ENCODE measurements at places on chromosomes 4 and X.

GRCh38 chr4:46648088-46648744 lies 258.3 kb upstream of the GABRA2 start:
- peak; percentile 21 for DNase-seq

- DNase-seq = no peak
These were observed 34.4 kb downstream of the BST1 start for GRCh38 chr4:15737255-15737654.

DNA sequence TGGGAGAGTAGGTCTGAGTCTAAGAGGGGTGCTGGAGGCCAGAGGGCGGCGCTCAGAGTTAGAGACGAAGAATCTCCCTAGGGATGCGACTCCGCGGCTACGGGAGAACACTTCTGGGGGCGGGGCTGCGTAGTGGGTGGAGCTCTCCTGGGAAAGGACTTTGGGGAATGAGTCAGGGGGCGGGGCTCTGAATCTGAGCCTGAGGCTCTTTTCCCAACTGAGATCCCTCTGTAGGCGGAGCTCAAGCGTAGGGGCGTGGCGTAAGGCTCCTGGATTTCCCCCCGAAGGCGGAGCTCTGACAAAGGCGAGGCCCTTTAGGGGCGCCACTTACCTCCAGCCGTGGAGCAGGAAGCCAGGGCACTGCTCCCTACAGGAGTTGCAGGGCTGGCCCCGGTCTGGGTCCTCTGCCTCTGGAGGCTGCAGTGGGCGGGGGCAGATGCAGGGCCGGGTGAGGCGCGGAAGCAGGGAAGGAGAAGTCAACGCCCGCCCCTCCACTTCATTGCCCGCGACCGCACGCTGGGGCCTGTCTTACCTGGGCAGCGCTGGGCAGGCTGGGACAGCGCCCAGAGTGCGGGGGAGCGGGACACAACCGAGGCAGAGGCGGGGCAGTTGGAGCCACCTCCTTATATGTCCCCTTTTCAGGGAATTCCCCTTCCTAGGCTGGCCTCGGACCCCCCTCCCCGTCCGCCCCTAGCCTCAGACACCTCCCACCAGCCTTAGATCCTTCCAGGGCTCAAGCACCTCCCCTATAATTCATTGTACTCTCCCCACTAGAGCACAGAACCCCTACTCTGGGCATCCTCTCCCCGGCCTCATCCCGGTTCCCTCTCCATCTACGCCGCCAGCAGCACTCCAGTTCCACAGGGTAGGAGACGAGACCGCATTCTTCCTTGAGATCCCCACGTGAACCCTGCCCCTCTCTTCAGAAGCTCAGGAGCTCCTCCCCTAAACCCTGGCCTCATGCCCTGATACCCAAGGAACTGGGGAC lies 1.6 kb downstream of the PRICKLE3 start:
- DNase-seq = peak; percentile 38

DNA sequence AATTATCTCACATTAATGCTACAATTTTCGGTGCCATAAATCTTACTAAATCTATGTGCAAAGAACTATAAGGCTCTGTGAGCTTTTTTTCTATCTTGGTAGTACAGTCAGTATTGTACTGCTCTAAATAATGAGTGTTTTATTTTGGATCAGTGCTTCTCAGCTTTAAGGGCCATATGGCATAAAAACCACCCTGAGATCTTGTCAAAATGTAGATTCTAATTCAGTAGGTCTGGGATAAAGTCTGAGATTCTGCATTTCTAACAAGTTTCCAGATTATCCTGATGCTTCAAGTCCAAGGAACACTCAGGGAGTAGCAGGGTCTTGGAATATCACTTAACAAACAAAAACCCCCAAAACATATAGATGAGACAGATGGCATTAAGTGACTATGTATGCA lies 486.5 kb downstream of the GRXCR1 start:
- no peak for DNase-seq

GRCh38 chr4:87114245-87115062 lies 106.0 kb downstream of the KLHL8 start:
- no peak for DNase-seq

DNA sequence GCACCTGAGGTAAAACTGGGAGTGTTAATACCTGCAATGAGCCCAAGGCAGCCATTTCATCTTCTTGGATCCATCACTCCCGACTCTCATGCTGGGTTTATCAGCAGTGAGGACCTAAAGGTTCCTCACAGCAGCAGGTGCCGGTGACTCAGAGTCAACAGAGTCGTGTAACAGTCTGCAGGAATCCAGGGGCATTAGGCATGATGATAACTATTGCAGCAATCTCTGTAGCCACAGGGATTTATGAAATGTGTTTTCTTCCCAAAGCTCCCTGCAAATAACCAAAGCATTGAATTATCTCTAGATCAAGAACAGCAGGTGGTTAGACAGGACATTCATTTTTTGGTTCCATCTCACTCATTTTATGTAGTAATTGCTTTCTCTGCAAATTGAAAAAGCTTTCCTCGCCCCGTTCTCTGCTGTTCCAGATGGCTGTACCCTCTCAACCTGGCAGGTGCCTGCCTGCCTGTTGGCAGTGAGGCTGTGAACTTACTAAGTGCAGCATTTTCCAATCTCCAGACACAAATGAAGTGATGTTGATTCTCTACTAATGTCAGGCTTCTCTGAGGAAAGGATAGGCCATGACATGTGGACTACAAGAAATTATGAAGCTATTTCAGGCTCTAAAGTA lies 48.1 kb upstream of the TSPAN7 start:
- no peak for DNase-seq

GRCh38 chr4:74329307-74329706 lies 21.0 kb downstream of the EPGN start:
- DNase-seq = no peak

GRCh38 chrX:135003876-135004623 lies 13.3 kb downstream of the SMIM10 start:
- DNase-seq = peak; percentile 86

GRCh38 chr4:169229571-169230028 lies 41.2 kb downstream of the SH3RF1 start:
- DNase-seq = no peak

GRCh38 chrX:39710776-39711175 lies 387.0 kb downstream of the BCOR start:
- DNase-seq = no peak

DNA sequence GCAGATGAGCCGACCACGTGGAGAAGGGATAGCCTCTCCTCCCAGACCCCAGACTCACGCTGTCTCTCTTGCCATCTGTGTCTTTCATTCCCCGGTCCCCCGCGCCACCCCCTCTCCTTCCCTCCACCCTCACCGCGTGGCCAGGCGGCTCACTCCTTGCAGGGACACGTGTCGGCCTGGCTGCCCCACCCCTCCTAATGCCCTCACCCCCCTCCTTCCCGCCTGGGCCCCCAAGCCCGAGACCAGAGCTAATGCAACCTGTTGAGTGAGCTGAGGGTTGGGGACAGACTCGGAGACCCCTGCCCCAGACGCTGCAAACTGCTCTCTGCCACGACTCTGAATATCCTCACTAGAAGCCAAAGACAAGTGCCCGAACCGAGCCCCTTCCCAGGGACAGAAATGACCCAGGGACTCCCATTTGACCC lies 1.8 kb downstream of the SLC38A5 start:
- peak; percentile 50 for DNase-seq

- DNase-seq = no peak
These were observed 502.7 kb upstream of the SMIM31 start for GRCh38 chr4:164251257-164251656.

GRCh38 chr4:185693548-185694215 lies 118.3 kb downstream of the SORBS2 start:
- DNase-seq = no peak

DNA sequence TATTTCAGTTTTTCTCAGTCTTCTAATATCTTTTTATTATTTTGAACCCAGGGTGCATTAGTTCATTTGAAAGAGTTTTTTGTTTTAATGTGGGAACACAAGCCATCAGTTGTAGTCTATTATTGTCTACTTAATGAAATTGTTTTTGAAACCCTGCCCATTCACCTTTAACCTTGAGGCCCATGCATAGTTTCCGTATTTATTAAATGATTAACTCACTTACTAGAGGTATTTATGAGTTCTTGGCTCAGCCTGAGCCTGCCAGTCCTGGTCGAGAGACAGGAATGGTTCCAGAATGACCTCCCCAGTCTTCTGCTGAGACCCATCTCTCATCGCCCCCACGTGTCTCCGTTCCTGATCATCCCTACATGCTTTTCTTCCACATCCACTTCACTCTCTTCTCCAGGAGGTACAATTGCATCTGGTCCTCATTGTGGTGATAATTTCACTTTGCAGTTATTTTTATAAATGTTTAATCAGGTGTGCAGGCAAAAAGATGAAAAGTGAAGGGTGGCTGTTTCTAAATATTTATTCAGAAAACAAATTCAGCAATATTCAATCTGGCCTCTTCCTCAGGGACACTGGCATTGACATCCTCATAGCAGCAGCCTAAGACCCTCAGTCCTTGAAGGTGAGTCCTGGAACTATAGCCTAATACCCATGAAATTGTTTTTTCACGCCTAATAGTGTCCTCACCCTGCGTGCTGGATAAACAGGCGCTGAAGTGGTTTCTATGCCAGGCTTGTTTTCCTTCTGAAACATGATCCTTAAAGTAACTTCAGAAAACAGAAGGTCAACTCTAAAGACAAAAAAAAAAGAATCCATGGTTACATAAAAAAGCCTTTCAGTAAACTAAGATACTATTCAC lies 112.8 kb downstream of the KDR start:
- no peak for DNase-seq

- DNase-seq = peak; percentile 63
These were observed 62.4 kb downstream of the TRAPPC11 start for GRCh38 chr4:183721207-183722081.

DNA sequence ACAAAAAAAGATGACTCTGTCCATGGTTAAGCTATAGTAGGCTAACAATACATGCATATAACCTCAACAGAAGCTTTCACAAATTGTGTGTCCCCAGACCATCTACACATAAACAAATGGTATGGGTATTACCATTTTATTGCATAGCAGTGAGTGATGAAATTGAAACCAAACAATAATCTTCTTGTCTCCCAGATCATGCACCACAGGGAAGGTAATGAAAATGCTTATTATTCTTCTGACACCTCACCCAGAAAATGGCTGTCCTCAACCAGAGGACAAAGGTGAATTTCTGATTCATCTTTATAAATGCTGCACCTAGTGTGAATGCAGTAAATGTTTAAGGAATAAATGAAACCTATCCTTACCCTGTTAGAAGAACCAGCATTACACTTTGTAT lies 8.0 kb downstream of the PRSS12 start:
- DNase-seq = no peak

DNA sequence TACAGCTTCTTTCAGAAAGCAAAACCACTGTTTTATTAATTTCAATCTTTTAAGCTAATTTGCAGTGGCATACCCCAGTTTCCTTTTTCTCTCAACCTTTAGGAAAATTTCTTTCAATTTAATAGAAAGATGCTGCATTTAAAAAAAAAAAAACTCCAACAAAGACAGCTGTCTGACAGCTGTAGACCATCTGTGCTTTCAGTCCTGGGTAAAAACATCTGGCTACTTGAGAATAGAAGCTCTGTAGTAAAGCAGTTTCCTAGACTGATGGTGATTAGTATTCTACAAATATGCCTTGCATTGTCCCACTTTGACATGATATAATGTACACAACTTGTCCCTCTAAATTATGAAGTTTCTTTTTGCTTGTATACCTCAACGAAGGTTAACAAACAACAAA lies 197.8 kb downstream of the EDA start:
- DNase-seq = no peak

- no peak for DNase-seq
These were observed 3.5 kb downstream of the BCOR start for GRCh38 chrX:40094041-40094899.

- DNase-seq = peak; percentile 75
These were observed 1.4 kb downstream of the ZNF827 start for GRCh38 chr4:145936997-145937901.

Measured in GM20000 (cell line).